ENCODE measurements at places on chromosomes 5 and 9.

- no peak for DNase-seq
Observed at GRCh38 chr5:27705661-27706060, 667.3 kb upstream of the CDH9 start.

DNA sequence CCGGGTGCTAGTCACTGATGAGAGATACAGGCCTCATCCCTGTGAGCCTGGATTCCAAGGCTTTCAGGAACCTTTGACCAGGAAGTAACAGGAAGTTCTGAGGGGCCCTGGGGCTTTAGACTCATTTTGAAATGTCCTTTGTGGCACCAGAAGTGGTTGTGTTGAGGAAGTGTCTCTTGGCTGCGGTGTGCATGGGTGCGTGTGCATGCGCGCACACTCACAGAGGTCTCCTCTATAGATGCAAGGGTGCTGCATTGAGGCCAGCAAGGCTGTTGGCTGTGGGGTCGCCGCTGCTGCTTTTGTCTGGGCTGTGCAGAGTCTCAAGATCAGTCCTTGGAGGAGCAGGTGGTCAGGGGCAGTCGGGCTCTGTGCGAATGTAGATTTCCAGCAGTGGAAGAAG lies 7.6 kb downstream of the RAB24 start:
- DNase-seq: no peak

- no peak for DNase-seq
Observed at GRCh38 chr9:35482071-35482470, 7.8 kb upstream of the RUSC2 start.

DNA sequence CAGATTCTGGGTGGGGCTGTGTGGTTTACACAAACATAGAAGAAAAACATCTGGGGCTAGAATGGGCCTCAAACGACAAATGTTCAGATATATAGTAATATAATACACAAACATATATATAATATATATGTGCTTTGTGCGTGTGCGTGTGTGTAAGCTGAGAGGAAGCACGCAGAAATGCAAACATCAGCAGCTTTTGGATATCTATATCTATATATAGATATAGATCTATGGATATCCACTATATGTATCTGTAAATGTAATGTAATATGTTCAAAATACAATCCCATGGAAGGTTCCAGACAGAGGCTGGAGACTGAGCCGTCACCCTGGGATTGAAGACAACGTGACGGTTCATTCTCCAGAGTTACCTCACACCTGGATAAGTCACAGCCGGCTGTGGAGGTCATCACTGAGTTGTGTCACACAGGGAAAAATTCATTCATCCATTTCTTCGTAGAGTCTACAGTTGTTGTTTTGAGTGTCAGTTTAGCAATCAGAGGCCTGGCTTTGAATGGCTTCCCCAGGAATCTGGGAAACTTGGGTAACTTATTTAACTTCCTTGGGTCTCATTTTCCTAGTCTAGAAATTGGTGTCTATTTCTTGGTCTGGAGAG lies 123.0 kb upstream of the CPEB4 start:
- DNase-seq: no peak

DNA sequence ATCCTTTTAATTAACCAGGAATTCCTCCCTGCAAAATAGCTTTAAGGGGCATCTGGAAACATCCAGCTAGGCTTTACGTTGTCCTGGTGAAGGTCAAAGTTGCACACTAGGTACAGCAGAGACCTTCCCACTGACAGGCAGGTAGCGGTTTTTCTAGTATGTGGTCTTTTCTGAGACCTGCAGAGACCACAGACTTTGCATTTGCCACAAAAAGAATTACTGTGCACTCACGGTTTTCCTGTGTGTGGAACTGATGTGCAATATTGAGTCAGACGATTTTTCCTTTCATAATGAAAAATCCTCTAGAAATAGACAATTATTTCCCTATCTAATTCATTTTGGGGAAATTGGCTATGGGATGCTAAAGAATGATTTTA lies 417.0 kb upstream of the ADAMTSL1 start:
- DNase-seq: no peak

GRCh38 chr5:91243852-91244251 lies 139.3 kb downstream of the ARRDC3 start:
- DNase-seq: no peak

DNA sequence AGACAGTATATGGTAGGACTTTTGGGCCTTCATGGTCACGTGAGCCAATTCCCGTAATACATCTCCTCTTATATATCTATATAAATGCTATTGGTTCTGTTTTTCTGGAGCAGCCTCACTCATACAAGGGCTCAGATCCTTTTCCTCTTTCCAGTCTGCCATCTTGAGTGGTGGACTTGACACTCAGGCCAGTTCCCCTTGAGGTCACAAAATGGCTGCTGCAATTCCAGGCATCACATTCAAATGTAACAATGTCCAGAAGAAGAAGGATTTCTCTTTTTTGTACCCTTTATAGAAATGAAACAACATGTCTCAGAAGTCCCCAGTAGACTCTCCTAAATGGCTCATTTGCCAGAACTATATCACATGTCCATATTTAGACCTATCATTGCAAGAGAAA lies 4.5 kb downstream of the GPR150 start:
- no peak for DNase-seq
